ENCODE measurements at places on chromosomes 2 and 18.

GRCh38 chr2:11634584-11634983, 35.4 kb downstream of the NTSR2 start:
- DNase-seq, result no peak

DNA sequence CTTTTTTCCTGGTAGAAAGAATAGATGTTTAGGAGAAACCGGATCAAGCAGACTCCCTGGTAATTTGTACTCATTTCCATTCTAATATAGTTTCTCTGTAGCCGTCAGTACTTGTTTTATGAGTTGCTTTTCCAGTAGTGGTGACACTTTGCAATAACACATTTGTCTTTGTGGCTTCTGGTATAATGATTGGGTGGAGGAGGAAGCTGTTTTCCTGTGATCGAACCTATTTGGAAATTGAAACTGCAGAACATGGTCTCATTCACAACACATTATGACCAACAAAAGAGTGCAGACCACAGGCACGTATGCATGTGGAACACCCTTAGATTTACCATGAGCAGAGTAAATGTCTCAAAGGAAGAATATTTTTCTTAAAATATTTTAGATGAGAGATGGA, 7.6 kb upstream of the SERPINB12 start:
- DNase-seq, result no peak

DNA sequence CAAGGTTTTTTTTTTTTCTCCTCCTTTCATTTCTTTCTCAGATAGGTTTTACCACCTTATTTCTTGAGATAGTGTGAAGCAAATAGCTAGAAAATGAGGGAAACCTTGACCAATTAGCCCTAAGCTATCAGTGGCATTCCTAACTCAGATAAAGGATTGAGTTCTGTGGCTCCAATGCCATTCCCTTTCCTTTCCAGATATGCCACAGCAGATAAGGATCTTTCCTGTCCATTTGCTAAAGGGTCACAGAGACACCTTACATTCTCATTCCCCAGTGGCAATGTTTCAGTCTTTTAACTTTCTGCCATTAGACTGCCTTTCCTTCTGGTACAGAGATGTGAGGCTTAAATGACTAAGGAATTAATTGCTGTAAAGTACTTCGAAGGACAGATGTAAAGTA, 81.7 kb downstream of the MGAT5 start:
- DNase-seq, result no peak

DNA sequence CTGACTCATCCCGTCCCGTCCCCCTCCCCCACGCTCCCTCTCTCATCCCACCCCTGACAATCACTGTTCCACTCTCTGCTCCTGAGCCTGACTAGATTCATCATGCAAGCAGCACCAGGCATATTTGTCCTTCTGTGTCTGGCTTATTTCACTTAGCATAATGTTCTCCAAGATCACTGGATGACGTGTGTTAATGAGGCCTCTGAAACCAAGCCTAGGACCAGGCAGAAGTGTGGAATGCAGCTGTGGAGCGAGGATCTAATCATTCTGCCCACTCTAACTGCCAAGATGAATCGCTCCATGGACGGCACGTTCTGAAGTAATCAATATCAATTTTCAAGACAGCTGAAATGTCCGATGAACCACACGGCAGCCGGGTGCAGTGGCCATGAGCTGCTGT, 122.4 kb upstream of the ZNF236 start:
- no peak for DNase-seq

DNA sequence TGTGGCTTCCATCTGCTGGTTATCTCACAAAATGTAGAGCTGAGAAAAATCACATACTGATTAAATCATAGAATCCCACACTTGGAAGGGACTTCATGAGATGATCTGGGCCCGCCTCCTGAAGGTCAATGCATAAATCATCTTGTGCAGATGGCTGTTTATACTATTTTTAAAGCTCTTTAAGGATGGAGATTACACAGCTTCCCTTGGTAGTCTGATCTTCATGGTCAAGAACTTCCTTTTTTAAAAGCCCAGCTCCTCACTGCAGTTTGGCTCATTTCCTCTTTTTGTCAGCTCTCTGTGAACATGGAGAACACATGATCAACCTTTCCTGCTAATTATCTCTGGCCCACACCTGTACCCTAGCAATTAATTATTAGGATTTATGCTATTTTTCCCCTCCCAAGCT, 25.9 kb downstream of the GCG start:
- no peak for DNase-seq

GRCh38 chr2:113848758-113849415, 41.0 kb upstream of the ACTR3 start:
- DNase-seq, result no peak

DNA sequence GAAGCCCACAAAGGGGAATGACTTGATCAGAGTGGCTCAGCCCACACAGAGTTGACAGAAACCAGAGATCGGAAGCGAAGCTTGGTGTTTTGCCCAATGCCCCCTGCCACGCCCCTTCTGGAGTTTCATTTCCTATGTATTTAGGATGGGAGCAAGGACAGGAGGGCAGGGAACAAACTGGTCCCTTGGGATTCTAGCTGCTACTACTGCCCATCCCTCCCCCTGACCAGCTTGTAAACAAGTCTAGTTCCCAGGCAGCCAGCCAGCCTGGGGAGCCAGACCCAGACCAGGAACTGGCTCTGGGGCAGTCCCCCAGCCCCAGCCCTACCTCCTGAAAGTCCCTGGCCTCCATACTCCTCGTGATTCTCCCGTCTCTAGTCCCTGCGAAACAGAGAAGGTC, 8.3 kb downstream of the WNT6 start:
- DNase-seq, result no peak

DNA sequence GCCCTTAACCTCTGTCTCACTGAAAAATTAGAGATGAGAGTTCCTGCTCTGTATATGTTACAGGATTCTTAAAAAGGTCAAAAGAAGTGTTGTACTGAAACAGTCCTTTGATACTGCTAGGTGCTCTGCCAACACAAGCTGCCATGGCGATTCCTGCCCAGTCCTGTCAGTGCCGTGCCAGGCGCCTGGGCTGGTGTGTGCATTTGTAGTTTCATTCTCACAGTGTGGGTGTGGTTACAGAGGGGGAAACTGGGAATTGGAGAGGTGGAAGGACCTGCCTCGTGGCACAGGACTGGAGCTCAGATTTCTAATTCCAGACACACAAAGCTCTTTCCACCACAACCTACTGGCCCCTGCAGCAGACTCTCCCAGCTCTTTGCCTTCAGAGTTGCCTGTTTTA, 122.3 kb upstream of the RAB6C start:
- no peak for DNase-seq

DNA sequence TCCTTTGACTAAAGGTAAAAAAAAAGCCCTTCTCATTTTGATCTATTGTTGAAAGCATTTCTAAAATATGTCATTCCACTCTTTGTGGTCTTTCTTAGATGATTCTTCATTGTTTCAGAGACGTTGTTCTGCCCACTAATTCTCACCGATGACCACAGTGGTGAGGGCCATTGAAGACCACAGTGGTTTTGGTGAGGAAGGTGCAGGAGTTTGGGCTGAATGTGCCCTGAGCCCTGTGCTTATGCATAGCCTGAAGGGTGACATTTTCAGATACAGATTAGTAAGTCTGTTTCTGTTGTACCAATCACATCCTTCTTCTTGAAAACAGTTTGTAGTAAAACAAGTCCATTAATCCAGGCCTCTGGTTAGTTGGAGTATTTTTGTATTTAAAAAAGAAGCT, 251.3 kb upstream of the ATP5MC3 start:
- DNase-seq, result no peak

GRCh38 chr2:166070231-166070630, 57.6 kb downstream of the SCN1A start:
- DNase-seq, result no peak

DNA sequence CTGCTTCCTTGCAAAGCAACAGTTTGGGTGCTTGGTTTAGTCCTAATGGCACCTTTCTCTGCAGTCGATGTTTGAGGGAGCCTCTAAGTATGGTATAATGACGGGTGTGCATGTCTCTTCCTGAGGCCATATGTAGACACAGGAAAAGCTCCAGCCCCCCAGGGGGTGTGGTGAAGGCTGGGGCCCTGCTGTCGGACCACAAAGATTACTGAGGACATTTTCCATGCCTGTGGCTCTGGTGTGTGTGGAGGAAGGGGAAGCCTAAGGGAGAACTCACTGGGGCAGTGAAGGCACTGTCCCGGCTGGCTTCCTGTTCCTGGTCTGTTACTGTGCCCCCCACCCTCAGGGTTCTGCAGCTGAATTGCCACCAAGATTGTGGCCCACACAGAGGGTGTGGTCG, 187.1 kb downstream of the FHOD3 start:
- no peak for DNase-seq

GRCh38 chr18:29003194-29003593, 826.3 kb upstream of the CDH2 start:
- DNase-seq, result no peak

GRCh38 chr2:55425431-55425831, 5.8 kb upstream of the CCDC88A start:
- no peak for DNase-seq

GRCh38 chr18:59742325-59743111, 45.3 kb upstream of the CCBE1 start:
- no peak for DNase-seq
